ENCODE measurements at places on chromosomes 7 and 10. TPM values are rescaled to one million over a fixed set of nuclear protein-coding genes. Genes with fewer than 3 reads are reported as not detected.

GRCh38 chr10:81943583-81943982 lies 68.6 kb downstream of the NRG3 start:
- DNase-seq, result no peak

ERVW-1 gene
- not detected for total RNA-seq

SPDYE2B gene
- not detected for total RNA-seq

STEAP4 gene
- total RNA-seq, result not detected

- DNase-seq, result no peak
Observed at GRCh38 chr10:31041011-31041410, 9.3 kb upstream of the ZNF438 start.

GRCh38 chr7:26813432-26813831 lies 51.0 kb downstream of the SKAP2 start:
- DNase-seq, result no peak

ITIH5 gene
- not detected for total RNA-seq

FKBP9 gene
- total RNA-seq, result 0.52 TPM

DNA sequence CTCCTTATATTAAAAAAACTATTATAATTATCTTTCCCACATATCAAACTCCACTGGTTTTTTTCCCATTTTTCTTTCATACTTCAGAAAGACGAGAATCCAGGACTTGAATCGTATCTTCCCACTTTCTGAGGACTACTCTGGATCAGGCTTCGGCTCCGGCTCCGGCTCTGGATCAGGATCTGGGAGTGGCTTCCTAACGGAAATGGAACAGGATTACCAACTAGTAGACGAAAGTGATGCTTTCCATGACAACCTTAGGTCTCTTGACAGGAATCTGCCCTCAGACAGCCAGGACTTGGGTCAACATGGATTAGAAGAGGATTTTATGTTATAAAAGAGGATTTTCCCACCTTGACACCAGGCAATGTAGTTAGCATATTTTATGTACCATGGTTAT lies 15.9 kb downstream of the SRGN start:
- DNase-seq, result no peak

DNA sequence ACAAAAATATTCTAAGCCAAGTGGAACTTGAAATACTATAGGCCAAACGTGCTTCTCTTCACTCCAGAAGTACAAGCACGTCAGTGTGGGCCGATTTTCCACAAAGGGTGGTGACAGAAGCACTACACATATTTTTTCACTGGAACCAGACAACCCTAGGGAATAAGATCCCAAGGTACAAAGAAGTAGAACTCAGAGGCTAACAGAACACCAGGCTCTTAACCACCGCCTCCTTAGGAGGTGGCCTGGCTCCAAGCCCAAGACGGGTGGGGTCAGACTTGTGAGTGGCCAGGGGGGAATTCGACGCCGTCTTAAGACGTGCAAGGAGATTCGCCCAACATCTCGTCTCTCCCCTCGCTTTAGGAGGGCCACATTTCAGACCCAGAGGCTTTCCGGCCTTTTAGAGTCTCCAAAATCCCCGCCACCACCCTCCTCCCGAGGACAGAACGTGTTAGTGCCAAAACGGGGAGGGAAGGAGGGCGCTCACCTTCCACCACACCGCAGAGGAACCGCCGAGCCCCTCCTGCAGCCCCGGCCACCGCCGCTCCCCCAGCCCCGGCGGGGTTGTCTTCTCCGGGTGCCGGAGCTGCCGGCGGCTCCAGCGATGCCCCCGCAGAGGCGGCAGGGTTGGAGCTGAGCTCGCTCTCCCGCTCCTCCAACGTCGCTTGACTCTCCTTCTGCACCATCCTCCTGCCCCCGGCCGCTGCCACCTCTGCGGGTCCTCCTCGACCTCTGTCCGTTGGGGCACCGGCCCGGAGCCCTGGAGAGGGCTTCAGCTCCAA lies 716 bp downstream of the OGA start:
- DNase-seq, result no peak

ZCWPW1 gene
- 22.7 TPM for total RNA-seq

GRCh38 chr10:97911217-97911616 lies 61.6 kb downstream of the GOLGA7B start:
- no peak for DNase-seq

ASB15 gene
- not detected for total RNA-seq

GRCh38 chr10:113015201-113015600 lies 65.2 kb downstream of the TCF7L2 start:
- no peak for DNase-seq

TBATA gene
- not detected for total RNA-seq

- DNase-seq, result no peak
Observed at GRCh38 chr10:114053946-114054345, 10.3 kb downstream of the ADRB1 start.

- DNase-seq, result no peak
Observed at GRCh38 chr7:16743236-16743635, 10.3 kb upstream of the TSPAN13 start.

GRCh38 chr7:116200963-116201362 lies 9.4 kb upstream of the TES start:
- no peak for DNase-seq

DNA sequence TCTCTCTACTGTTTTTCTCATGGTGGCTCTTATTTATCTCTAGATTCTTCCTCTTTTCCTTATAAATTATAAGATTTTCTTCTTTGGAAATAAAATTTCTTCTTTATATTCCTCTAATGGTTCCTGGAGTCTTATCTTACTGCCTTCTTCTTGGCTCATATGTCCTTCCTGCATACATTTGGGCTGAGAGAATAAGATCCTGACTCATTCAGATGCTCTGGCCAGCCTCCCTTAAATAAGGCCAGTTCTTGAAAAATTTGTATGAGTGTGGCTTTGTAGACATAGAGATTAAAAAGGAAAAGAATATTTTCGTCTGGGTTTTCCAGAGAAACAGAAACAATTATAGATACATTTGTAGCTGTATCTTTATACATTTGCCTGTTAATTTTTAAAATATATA lies 411.3 kb downstream of the KIF20B start:
- DNase-seq, result no peak

DNA sequence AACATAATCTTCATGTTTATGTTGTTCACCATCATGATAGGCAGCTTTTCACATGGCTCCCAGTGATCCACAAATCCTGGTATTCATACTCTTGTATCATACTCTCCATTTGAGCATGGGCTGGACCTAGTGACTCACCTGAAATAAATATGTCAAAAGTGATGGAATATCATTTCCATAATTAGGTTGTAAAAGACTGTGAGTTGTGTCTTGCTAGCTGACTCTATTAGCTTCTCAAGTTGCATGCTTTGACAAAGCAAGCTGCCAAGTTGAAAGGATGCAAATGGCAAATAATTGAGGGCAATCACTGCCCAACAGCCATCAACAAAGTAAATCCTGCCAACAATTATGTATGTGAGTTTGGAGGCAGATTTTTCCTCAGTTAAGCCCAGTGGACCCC lies 300.4 kb downstream of the AHR start:
- DNase-seq, result no peak

NPSR1 gene
- total RNA-seq, result not detected

GRCh38 chr10:97380516-97380915 lies 20.6 kb downstream of the RRP12 start:
- peak; percentile 13 for DNase-seq

PTF1A gene
- total RNA-seq, result not detected

DNA sequence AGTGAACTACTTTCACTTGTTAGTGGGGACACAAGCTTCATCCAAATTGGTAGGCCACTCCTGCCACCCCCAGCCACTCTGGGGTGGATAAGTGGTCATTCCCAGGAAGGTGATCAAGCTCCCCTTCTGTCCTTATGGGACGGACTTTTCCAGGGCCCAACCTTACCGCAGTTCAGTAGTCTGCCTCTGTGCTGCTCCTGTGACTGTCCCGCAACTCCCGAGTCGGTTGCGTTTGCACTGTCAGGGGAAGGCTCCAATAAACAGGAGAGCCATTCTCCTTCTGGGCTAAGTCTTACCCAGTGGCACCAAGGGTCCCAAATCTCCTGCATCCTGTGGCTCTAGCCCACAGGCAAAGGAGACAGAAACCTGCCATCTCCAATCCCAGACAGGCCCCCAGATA lies 7.4 kb upstream of the ZNF33A start:
- no peak for DNase-seq

- no peak for DNase-seq
Observed at GRCh38 chr10:21464134-21464533, 61.3 kb downstream of the SKIDA1 start.

CALHM1 gene
- total RNA-seq, result 0.41 TPM

AHR gene
- 11.2 TPM for total RNA-seq

DNA sequence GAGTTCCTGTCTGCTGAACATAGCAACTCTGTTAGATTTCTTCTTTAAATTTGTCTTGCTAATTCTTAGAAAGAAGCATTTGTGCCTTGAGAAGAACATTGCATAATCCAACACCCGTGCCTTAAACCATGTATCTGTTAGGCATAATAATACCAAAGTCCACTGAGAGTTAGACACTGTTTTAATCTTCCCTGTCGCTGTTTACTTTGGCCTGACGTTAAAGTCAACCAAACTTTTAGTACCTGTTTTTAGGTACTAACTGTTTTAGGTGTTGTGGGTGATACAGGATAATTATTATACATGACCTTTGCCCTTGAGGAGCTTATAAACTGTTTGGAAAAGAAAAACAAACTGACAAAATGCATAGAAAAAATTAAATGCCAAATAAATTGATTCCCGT lies 43.6 kb downstream of the KLHDC10 start:
- no peak for DNase-seq

DNA sequence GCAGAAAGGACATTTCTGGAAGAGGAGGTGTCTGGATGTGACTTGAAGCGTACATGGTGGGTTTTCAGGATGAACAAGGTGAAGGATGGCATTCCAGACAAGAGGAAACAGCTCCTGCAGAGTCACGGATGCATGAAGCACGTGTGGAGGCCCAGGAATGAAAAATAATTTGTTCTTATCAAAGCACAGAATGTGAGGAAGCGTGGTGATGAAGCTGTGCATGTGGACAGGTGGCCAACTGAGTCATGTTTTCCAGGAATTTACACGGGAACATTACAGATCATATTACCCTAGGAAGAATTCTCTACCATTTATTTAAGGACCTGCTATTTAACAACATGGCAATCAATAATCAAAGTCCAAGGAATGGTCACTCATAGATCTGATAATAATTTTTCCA lies 413.2 kb upstream of the KLF6 start:
- no peak for DNase-seq

GRCh38 chr7:123939784-123940183 lies 14.7 kb downstream of the SPAM1 start:
- DNase-seq, result no peak

DNA sequence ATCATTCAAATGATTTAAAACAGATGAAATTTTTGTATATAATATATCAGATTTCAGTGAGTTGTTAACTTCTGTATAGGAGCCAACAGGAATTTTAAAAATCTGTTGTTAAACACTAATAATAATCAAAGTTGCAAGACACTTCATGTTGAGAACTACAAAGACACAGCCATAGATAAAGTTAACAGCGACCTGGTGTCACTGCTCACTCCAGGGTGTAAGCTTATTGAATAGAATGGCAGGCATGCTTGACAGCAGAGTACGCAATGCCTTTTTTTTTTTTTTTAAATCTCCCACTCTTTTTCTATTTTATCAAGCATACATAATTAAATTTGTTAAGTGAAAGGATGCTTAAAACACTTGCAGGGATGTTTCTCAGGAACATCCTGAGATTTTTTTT lies 32.0 kb downstream of the PCDH15 start:
- no peak for DNase-seq

DNA sequence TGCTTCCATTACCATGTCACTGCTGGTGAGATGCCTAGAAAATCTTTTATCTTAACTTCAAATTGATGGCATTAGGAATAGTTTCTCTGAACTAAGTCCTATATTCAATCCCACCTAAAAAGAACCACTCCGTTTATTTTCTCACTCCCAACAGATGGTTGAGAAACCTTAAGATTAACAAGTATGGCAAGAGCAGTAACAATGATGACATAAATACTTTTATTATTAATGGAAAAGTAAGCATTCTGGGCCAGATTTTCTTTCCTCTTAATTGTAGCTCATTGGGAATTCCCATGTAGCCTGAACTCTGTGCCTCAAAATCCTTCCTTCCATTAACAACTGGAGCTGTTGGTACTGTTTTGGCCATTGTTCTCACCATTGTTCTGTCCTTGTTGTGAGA lies 21.1 kb upstream of the FAM13C start:
- DNase-seq, result no peak

SMKR1 gene
- 3.8 TPM for total RNA-seq

DNA sequence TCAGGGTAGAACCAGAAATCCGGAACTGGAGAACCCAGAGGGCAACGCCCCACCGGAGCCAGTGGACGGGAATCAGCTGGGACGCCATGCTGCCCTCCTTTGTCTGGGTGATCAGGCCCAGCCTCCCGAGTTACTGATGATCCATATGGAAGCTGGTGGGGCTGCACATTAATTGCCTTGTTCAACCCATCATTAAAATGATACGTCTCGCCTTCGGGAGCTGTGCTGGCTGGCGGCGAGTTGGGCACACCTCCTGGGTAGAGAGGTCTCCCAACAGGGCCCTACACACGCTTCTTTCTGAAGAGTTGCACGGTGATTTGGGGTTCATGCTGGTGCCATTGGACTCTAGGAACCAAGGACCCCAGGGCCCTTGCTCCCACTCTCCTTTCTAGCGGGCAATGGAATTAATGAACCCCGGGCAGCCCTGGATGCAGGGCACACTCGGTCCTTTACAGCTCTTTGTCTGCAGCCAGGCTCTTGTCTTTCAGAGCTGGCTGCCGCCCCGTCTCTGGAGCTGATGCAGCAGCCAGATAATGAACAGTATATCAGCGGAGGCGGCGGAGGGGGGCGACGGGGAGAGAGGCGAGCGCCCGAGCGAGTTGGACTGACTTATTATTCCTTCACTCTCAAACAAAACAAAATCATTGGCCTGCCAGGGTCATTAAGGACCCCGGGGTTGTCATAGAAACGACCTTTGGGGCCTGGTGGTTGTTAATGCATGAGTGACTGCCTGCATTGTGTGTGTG lies 412.2 kb upstream of the ZMIZ1 start:
- no peak for DNase-seq

CPXM2 gene
- total RNA-seq, result not detected

DNA sequence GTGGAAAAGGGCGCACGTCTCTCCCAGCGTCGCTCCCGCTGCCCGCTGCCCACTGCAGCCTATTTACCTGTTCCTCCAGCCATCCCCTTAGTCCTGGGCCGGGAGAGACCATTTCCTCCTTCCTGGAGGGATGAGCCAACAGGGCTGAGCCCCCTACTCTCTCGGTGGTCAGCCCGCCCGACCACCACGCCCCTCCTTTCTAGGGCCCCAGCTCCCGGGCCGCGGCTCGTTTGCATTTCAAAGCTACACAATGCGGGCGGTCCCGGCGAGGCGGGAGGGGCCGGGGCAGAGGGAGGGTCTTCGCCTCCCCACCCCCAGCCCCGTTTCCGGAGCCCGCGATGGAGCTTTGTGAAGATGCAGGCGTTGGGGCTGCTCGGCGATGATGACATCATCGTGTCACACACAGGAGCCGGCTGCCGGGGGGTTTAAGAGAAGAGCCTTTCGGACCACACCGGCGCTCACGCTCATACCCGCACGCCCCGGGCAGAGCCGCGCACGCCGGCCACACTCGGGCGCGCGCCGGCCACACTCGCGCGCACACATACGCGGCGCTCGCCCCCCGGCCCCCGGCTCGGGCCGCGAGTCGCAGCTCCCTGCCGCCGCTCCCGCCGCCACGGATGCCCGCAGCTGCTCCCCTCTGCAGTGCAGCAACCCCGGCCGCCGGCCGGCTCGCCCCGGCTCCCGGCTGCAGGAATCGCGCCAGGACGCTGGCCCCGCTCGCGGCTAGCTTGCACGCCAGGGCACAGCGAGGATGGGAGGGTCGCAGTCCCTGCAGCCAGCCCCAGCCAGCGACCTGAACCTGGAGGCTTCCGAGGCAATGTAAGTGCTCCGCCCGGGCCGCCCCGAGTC lies 107.7 kb upstream of the BTBD16 start:
- DNase-seq, result no peak
